ENCODE measurements at places on chromosomes 11 and 22.

GRCh38 chr11:94760296-94760695 is 7.9 kb upstream of the AMOTL1 start:
- H3K36me3 ChIP-seq: no peaks in the 10 kb centered on the region
- DNase-seq: no peak
- H3K4me1 ChIP-seq: peaks cover 13% of the 10 kb centered on the region
- H3K27ac ChIP-seq: no peak overlapping the region

GRCh38 chr11:12005476-12005875 is 3.0 kb downstream of the DKK3 start:
- no peak overlapping the region for H3K4me3 ChIP-seq
- no peak for DNase-seq
- H3K4me1 ChIP-seq: no peaks in the 10 kb centered on the region
- H3K27me3 ChIP-seq: 0 out of 2 replicates have a peak, but pooled peaks cover 9% of the 10 kb centered on the region

GRCh38 chr22:37552524-37553163 is 7.6 kb upstream of the CDC42EP1 start:
- H3K27ac ChIP-seq: no peak overlapping the region
- H3K36me3 ChIP-seq: no peaks in the 10 kb centered on the region
- DNase-seq: no peak
- H3K4me1 ChIP-seq: peaks cover 22% of the 10 kb centered on the region

DNA sequence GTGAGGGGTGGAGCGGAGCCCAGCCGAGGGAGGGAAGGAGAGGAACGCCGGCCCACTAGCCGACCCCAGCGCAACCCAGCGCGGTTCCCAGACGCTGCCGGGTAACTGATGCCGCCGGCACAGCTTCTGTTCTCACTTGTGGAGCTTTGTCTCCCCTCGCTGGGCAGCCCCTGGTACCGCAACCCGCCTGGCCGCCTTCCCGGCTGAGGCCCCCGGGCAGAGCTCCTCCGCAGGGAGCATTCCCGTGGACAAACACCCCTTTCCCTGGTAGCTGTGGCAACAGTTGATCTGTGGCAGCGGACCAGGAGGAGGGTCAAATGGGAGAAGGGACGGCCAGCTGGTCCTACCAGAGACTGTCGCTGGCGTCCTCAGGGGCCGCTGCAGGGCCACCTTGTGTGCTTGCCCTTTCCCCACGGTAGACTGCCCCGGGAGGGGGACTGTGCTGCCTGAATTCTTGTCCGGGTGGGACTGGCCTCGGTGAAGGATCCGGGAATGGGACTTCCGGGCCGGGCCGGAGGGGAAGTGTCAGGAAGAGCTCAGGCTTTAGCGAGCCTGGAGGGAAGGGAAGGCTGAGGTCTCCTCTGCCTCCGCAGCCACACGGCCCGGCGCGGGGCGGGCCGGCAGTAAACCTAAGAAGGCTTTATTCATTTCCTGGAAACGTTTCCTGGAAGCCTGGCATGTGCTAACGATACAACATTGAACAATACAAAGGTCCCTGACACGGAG is 468.0 kb downstream of the OPCML start:
- no peaks in the 10 kb centered on the region for H3K36me3 ChIP-seq
- H3K27ac ChIP-seq: no peak overlapping the region
- H3K4me3 ChIP-seq: no peak overlapping the region
- H3K4me1 ChIP-seq: no peaks in the 10 kb centered on the region
- DNase-seq: no peak

GRCh38 chr11:93741882-93742226 is 382 bp downstream of the C11orf54 start:
- peaks cover 48% of the 10 kb centered on the region for H3K36me3 ChIP-seq
- peak overlapping the region; percentile 99 for H3K27ac ChIP-seq
